Epithelial cell of esophagus (primary cell): ENCODE measurements at places on chromosomes 6 and 20.

GRCh38 chr6:125337706-125338105 is 35.9 kb upstream of the HDDC2 start:
- no peak for DNase-seq

- peak; percentile 84 for DNase-seq
These were observed 580.8 kb downstream of the BMP2 start for GRCh38 chr20:7348253-7348652.

DNA sequence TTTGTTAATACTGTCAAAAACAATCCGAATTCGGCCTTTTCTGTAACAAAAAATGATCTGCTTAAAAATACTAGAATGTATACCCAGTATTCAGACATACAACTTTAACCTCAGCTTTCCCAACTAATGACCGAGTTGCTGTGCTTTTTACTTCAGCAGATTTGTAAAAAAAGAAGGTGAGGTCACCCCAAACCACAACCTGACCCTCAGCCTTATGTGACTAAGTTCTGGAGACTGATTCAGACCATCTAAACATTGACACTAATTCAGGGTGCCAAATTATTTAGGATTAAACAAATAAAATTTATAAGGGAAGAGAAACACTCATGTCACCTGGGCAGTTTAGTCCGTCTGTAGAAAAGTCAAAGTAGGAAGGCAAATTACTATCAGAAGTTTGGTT is 7.7 kb downstream of the CCN6 start:
- DNase-seq = peak; percentile 15

DNA sequence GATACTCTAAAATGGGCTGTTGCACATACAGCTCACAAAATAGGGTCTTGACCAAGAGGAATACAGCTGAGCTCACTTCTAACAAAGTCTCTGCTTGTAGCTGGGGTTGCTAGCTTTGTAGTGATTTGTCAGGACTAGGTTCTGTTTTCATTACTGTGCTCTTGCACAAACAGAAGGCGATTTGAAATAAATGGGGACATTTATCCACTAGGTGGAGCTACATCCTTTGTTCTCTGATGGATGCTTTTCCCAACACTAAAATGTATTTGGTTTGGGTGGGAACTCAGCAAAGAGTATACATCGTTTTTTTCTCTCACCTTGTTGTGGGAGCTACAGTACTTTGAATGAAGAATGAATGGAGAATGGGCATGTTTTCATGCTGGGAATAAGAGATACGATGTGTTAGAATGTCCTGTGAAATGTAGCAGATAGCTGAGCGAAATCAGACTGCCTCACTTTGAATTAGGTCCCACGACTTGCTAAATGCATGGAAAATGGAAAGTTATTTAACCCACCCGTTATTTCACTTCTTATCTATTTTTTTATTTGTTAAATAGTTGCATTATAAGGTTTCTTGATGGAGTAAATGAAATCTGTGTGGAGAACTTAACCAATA is 494.7 kb upstream of the MAP3K7 start:
- peak; percentile 61 for DNase-seq

GRCh38 chr6:157911278-157911677 is 70.4 kb upstream of the SYNJ2 start:
- DNase-seq = no peak

- no peak for DNase-seq
These were observed 494.0 kb upstream of the CHD6 start for GRCh38 chr20:42112161-42112560.

GRCh38 chr20:24420567-24420966 is 48.9 kb upstream of the SYNDIG1 start:
- DNase-seq = no peak

DNA sequence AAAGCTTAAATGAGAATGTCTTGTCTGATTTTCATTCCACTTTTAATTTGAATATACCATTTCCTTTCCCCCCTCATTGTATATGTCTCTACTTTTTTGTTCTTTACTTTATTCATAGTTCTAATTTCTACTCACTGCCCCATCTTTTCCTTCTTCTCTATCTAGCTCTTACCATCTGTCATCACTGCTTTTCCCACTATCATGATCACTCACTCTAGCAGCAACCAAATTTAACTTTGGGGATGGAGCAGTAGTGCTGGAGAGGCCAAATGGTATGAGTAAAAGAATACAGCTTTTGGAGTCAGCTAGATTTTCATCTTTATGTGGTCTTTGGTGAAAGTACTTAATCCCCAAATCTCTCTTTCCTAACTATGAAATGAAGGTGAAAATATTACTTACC is 25.5 kb downstream of the QKI start:
- DNase-seq = no peak

GRCh38 chr6:39307462-39307861 is 6.8 kb downstream of the KCNK17 start:
- no peak for DNase-seq

- peak; percentile 33 for DNase-seq
These were observed 77.6 kb upstream of the MOCS1 start for GRCh38 chr6:40011844-40012243.
